Activated CD4-positive, alpha-beta T cell treated with anti-CD3 and anti-CD28 coated beads for 36 hours (primary cell): ENCODE measurements at places on chromosomes 1 and 21. TPM values are rescaled to one million over a fixed set of nuclear protein-coding genes. Genes with fewer than 3 reads are reported as not detected.

The CD247 gene
- 149 TPM for total RNA-seq

The FMO5 gene
- 0.53 TPM for total RNA-seq

The OR1C1 gene
- total RNA-seq, result not detected

The SPRR2G gene
- not detected for total RNA-seq

The PTP4A2 gene
- 314 TPM for total RNA-seq

The ZMYND12 gene
- 1.6 TPM for total RNA-seq

The S100A2 gene
- 3.3 TPM for total RNA-seq

The GJA8 gene
- not detected for total RNA-seq

The OR2G2 gene
- total RNA-seq, result not detected

The RBM34 gene
- 126 TPM for total RNA-seq
